Stimulated activated CD4-positive, alpha-beta T cell treated with anti-CD3 and anti-CD28 coated beads, Interleukin-15, amount 100 ng/mL, for 1 hour (primary cell): ENCODE measurements at places on chromosomes 12 and 14.

DNA sequence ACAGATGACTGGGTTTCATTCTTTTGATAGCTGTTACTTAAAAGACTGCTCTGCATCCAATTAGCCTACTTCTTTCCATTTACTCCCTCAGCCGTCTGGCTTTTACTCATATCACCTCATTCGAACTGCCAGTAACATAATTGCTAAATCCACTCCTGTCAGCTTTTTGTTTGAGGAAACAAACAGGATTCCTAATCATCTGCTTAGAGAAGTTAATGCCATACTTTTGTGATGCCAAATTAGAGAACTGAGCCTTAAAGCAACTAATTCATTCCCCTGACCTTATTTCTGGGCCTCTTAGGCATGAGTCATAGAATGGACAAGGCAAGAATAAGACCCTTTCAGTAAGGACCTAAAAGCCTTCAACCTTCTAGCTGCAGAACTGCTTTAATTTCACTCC is 2.9 kb downstream of the OXA1L start:
- DNase-seq: no peak

GRCh38 chr12:39626033-39626814 is 6.6 kb upstream of the ABCD2 start:
- no peak for DNase-seq

DNA sequence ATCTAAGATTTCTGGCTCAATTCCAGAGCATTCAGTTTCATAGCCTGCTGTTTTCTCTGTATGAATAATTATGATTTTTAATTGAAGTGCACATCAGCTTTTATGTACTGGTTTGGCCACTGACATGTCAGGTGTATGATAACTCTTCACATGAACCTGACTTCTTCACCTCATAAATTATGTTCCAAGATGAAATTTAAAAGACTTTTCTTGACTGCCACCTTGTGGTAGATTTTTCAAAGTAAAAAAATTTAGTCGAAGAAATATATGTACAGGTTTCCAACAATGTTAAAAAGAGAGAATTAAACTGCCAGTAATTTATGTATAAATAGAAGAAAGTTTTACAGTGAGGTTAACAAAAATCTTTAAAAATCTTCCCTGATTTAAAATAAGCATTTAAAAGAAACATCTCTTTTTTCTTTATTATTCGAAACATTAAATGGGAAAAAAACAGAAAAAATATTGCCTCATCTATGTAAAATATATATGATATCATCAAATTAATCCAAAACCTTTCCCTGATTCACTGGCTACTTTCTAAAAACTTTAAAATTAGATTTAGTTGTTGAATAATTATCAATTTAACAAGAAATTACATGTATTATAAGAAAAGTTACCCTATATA is 124.9 kb upstream of the ATXN7L3B start:
- DNase-seq: no peak

- DNase-seq: no peak
Measured at GRCh38 chr12:92866418-92866817, 62.7 kb downstream of the EEA1 start.

DNA sequence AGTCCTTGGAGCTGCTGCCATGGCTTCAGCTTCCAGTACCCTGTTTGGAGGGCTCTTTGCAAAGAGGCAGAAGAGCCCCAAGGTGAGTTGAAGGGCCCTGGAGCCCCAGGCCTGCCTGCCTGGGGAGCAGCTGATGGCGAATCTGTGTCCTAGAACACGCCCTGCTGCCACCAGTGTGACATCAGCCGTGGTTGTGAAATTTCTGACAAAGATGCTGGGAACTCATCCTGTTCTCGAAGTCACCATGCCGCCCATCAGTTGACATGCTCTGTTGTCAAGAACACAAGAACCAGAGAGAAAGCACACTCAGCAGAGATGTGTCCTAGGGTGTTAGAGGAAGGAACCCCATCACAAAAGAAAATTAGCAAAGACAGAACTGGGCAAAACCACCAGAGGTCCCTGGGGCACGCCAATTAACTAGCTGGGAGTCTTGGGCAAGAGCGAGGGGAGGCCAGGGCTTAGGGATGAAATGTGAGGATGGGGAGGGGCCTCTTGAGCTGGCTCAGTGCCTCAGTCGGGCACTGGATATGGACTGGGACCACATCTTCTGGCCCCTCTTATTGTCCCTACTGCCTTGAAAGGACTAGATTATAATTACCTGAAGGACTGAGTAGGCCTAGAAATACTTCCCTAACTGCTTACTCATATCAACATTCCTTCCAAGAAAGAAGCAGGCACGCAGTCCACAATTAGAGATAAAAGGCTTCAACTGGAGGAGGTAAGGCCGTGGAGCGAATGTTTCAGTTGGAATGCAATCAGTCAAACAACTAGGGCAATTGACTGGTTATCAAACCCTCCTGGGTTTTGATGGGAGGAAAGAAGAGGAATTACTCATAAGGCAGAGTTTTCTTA is 163.1 kb downstream of the CACNA1C start:
- no peak for DNase-seq

- no peak for DNase-seq
Measured at GRCh38 chr14:35387713-35388579, 16.6 kb downstream of the NFKBIA start.

GRCh38 chr12:79560225-79560889 is 130.4 kb downstream of the PAWR start:
- DNase-seq: no peak

- DNase-seq: no peak
Measured at GRCh38 chr12:94760786-94761185, 110.4 kb upstream of the TMCC3 start.

GRCh38 chr14:42523666-42524065 is 917.0 kb downstream of the LRFN5 start:
- no peak for DNase-seq

GRCh38 chr12:113351089-113351488 is 7.3 kb upstream of the PLBD2 start:
- no peak for DNase-seq

GRCh38 chr12:59118356-59118755 is 198.1 kb upstream of the LRIG3 start:
- no peak for DNase-seq

GRCh38 chr14:57245941-57246340 is 22.8 kb downstream of the EXOC5 start:
- DNase-seq: no peak

DNA sequence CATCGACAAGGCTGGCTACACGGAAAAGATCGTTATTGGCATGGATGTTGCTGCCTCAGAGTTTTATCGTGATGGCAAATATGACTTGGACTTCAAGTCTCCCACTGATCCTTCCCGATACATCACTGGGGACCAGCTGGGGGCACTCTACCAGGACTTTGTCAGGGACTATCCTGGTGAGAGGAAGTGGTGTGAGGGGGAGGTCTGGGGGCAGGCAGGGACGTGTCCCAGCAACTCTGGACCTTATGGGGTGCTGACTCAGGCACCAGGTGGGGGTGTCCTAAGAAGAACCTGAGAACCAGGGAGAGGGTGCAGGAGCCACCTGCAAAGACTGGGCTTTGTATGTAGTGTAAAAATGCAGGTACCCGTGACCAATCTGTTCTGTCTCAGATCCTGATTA is 5.2 kb downstream of the ENO2 start:
- no peak for DNase-seq

GRCh38 chr12:47311010-47311409 is 231.3 kb upstream of the AMIGO2 start:
- no peak for DNase-seq

DNA sequence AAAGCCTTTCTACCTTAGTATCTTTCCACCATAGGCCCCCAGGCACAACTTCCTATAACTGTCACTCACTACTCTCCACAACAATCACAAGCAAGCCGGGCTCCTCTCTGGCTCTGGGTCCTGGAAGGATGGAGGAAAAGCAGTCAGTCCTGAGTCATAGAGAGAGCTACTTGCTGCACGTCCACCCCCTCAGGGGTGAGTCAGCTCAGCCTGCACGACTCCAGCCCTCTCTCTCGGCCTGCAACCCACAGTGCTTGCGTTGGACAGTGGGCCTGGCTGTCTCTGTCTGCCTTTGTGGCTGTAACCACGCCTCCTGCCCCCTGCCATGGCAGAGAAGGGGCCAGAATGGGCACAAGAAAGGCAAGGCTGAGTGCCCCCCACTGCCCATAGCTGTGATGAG is 154.1 kb upstream of the FKBP4 start:
- DNase-seq: no peak

DNA sequence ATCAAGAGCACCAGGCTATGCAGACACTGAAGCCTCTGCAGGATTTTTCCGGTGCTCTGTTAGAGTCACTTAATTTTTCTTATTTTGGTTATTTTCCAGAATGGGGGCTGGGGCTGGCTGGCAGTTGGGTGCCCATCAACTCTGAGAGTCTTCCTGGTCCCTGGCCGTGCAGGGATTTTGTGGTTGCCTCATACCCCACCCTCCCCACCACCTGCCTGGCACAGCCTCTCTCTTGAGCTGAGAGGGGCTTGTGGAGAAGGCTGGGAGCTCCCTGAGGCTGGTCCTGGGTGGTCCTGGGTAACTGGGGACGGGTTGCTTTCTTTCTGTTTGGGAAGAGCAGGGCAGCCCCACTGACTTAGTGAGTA is 23.3 kb downstream of the LRTM2 start:
- no peak for DNase-seq

DNA sequence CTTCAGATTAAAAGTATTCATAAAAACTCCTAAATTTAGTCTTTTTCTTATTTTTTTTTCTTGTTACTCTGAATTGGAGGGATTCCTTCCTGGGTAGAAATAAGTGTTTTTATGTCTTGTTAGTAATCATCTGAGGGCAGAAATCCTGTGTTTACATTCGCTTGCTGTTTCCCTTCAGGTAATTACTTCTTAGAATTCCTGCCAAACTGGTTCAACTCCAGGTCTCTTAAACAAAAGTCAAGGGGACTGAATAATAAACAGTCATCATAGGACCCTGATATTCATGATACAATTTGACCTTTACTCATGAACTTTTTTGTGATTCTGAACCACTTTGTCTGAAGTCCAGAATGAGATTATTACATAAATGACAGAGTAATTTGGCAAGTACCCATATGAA is 843.9 kb downstream of the FLRT2 start:
- no peak for DNase-seq

- DNase-seq: no peak
Measured at GRCh38 chr14:22819151-22819988, 4.1 kb upstream of the SLC7A7 start.

- DNase-seq: no peak
Measured at GRCh38 chr12:6942331-6942665, 1.3 kb upstream of the RNU7-1 start.

- DNase-seq: no peak
Measured at GRCh38 chr12:52371716-52372115, 4.4 kb upstream of the KRT85 start.

GRCh38 chr14:87063181-87063580 is 929.8 kb downstream of the GALC start:
- no peak for DNase-seq

- no peak for DNase-seq
Measured at GRCh38 chr14:45065540-45065939, 18.4 kb upstream of the PRPF39 start.

- DNase-seq: no peak
Measured at GRCh38 chr12:129145381-129145780, 292.1 kb downstream of the GLT1D1 start.

DNA sequence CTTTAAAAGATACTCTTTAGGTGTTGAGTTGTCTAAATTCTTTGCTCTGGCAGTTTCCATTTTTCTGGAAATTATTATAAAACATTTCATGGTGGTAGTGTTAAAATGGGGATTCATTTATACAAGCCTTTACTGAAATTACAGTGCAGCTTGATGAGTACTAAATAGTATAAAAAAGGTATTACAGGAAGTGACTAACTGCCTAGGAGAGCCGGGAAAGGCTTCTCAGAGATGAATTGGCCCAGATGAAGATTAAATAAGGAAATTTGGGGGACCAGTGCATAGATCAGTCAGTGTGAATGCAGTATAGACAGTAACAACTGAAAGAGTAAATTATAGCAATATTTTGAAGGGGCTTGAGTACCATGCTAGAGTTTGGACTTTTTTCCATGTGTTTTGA is 7.5 kb downstream of the PSMA6 start:
- DNase-seq: no peak

- DNase-seq: no peak
Measured at GRCh38 chr14:66403183-66403582, 83.0 kb upstream of the CCDC196 start.

- no peak for DNase-seq
Measured at GRCh38 chr14:49206828-49207227, 379.4 kb downstream of the RPS29 start.

GRCh38 chr12:32541754-32542374 is 137.2 kb upstream of the DNM1L start:
- DNase-seq: no peak

DNA sequence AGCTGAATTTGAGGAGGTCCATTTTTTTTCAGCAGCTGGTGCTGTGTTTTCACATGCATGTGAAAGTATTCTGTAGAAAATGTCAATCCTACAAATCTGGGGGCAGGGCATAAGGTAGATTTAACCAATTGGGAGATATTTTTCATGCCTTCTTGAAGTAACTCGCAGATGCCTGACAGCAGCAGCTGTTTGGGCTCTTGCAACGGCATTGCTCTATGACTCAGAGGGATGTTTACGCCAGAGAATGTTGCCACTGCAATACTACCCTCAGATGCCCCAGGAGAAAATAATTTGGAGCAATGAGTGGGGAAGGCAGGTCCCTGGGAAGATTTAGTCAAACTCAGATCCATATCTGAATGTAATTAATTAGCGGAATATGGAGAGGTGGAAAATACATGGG is 42.5 kb upstream of the MYBPC1 start:
- DNase-seq: no peak

- peak; percentile 29 for DNase-seq
Measured at GRCh38 chr12:47078733-47079467, 521 bp upstream of the PCED1B start.

DNA sequence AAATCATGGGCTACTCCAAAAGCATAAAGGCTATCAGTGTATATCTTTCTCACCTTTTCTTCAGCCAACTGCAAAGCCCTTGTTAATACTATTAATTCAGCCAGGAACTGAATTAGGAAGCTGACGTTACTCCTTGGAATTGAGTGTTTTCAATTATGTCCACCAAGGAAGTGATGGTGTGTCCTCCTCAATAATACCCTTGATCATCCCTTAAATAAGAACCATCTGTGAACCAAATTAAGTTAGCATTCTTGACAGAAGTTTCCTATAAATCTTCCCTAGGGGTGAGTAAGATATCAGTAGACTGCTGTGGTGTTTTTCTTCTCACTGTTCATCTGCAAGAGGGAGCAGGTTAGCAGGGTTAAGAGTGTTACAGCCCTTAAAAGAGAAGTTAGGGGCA is 252.3 kb upstream of the AVPR1A start:
- no peak for DNase-seq
